Activated CD4-positive, alpha-beta T cell treated with anti-CD3 and anti-CD28 coated beads, Interleukin-2, amount 10 ng/mL, durations not matched to agents 7 days and 5 days (primary cell): ENCODE measurements at places on chromosomes 5 and 9. TPM values are rescaled to one million over a fixed set of nuclear protein-coding genes. Genes with fewer than 3 reads are reported as not detected.
A peak's percentile ranks its signal among the peaks of the same experiment; 100 is the strongest.

DNA sequence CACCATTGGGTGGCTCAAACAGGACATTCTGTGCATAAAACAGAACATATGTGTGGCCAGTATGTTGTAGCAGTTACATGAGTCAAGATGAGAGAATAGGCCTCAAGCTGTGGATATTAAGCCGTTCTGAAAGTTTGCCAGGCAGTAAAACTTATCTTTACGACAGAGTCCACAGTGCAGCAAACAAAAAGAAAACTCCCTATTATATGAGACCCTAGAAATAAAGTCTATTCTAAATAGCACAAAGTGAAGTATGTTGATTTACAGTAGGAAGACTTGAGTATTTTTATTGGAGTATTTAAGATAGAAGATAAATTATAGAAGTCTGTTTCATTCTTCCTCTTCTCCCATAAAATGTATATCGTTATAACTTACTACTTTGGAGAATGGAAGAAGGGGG lies 271.5 kb downstream of the ADGRV1 start:
- H3K4me3 ChIP-seq, result no peak overlapping the region
- H3K27me3 ChIP-seq, result peaks cover 1% of the 10 kb centered on the region
- no peak for DNase-seq
- H3K27ac ChIP-seq, result no peak overlapping the region
- no peaks in the 10 kb centered on the region for H3K36me3 ChIP-seq

- H3K27ac ChIP-seq, result peak overlapping the region; percentile 94
- peak; percentile 86 for DNase-seq
- peaks cover 3% of the 10 kb centered on the region for H3K36me3 ChIP-seq
- H3K27me3 ChIP-seq, result no peaks in the 10 kb centered on the region
These were observed 6.9 kb downstream of the FGD3 start for GRCh38 chr9:92954049-92954861.

DNA sequence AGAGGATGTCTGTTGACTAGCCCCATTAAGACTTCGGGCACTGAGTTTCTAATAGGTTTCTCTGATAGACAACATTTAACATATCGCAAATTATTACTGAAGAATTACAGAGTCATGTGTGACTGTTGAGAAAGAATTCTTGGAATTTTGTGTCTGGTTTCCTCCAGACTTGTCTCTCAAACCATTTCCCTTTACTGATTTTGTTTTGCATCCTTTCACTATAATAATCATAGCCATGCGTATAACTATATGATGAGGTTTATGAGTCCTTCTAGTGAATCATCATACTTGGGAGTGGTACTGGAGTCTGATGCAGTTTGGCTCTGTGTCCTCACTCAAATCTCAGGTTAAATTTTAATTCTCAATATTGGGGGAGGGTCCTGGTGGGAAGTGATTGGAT lies 27.0 kb downstream of the ZNF169 start:
- no peak overlapping the region for H3K27ac ChIP-seq
- DNase-seq, result no peak
- H3K4me1 ChIP-seq, result no peaks in the 10 kb centered on the region
- H3K27me3 ChIP-seq, result no peaks in the 10 kb centered on the region
- H3K4me3 ChIP-seq, result no peak overlapping the region
- H3K36me3 ChIP-seq, result peaks cover 51% of the 10 kb centered on the region

- H3K36me3 ChIP-seq, result no peaks in the 10 kb centered on the region
- no peaks in the 10 kb centered on the region for H3K4me1 ChIP-seq
- no peak for DNase-seq
- H3K4me3 ChIP-seq, result no peak overlapping the region
- no peak overlapping the region for H3K27ac ChIP-seq
- peaks cover 14% of the 10 kb centered on the region for H3K27me3 ChIP-seq
These were observed 351.9 kb upstream of the IRX2 start for GRCh38 chr5:3103262-3103811.

DNA sequence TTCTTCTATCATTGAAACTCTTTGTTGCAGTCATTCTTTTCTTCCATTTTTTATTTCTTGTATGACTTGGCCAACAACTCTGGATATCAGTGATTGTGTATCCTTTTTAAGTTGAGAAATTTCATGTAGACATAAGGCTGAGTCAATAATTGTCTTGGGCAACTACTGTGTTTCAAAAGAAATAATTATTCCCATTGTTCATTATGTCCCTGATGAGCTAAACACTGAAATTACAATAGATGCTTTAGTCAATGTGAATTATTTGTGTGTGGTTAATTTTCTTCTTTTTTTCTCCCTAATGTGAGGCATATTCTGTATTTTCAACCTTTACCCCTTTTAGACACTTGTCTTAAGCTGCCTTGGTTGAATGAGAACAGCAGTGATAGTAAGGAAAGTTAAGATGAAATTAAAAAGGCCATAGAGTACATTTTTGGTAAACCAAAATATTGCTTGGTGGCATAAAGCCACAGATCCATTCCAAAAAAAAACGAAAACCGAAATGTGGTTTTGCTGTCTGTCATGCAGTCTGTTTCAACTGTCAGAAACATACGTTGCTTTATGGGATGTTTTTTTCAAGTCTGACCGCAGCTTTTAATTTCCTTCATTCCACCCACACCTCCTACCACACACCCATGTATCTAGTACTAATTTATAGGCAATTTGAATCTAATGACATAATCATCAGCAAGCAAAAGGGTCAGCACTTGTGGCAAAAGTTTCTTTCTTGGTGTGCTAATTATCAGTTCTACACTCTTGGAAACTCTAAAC lies 21.1 kb downstream of the TLE4 start:
- peaks cover 46% of the 10 kb centered on the region for H3K4me1 ChIP-seq
- H3K27ac ChIP-seq, result no peak overlapping the region
- peak; percentile 41 for DNase-seq
- H3K27me3 ChIP-seq, result peaks cover 18% of the 10 kb centered on the region
- H3K4me3 ChIP-seq, result peak overlapping the region; percentile 14
- H3K36me3 ChIP-seq, result peaks cover 46% of the 10 kb centered on the region

PRR7 gene
- 9.7 TPM for total RNA-seq
